Neural crest cell (in vitro differentiated cells): ENCODE measurements at places on chromosomes 3 and 15.

DNA sequence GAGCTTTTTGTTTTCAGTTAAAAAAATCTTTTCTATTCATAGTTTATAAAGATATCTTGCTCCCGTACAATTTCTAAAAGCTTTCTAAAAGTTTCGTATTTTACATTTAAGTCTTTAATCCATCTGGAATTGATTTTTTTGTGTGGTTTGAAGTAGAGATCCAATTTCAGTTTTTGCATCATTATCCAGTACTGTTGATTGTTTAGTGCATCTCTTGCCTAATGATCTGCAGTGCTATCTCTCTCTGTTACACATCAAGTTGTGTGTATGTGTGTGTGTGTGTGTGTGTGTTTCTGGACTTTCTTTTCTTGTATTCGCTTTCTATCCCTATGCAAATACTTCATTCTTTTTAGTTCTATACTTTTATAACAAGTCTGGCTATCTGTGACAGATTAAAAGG lies 605.8 kb upstream of the DPPA4 start:
- no peak for DNase-seq
- H3K36me3 ChIP-seq: no peaks in the 10 kb centered on the region
- H3K4me1 ChIP-seq: no peaks in the 10 kb centered on the region
- no peak overlapping the region for H3K27ac ChIP-seq

GRCh38 chr3:17755836-17756235 lies 13.4 kb upstream of the TBC1D5 start:
- H3K36me3 ChIP-seq: no peaks in the 10 kb centered on the region
- H3K27ac ChIP-seq: no peak overlapping the region
- no peak overlapping the region for H3K4me3 ChIP-seq
- H3K4me1 ChIP-seq: peaks cover 3% of the 10 kb centered on the region
- DNase-seq: no peak
- H3K27me3 ChIP-seq: no peaks in the 10 kb centered on the region

- no peaks in the 10 kb centered on the region for H3K4me1 ChIP-seq
- H3K27me3 ChIP-seq: no peaks in the 10 kb centered on the region
- H3K27ac ChIP-seq: no peak overlapping the region
- no peaks in the 10 kb centered on the region for H3K36me3 ChIP-seq
- H3K4me3 ChIP-seq: no peak overlapping the region
Measured at GRCh38 chr3:55044486-55044885, 116.6 kb upstream of the LRTM1 start.

DNA sequence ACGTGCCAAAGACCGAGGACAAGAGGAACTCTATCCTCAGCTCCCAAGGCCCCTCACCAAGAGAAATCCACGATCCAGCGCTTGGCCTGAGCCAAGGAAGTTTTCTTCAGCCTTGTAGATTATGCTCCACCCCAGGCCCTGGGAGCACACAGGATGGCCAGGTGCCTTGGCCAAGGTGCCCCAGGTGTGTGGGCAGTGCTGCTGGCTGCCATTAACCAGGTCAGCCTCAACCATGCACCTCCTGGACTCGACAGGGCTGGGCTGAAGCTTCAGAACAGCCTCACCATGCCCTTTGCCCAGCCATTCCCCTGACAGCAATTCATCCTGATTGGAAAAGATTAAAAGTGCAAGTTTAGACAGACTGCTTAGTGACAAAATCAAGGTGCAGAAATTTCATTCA lies 10.9 kb upstream of the MESP1 start:
- H3K36me3 ChIP-seq: no peaks in the 10 kb centered on the region
- H3K27ac ChIP-seq: no peak overlapping the region
- H3K4me1 ChIP-seq: no peaks in the 10 kb centered on the region
- DNase-seq: no peak

GRCh38 chr3:72133329-72134011 lies 348.5 kb upstream of the PROK2 start:
- H3K4me3 ChIP-seq: no peak overlapping the region
- peaks cover 5% of the 10 kb centered on the region for H3K27me3 ChIP-seq
- no peak overlapping the region for H3K27ac ChIP-seq
- H3K36me3 ChIP-seq: no peaks in the 10 kb centered on the region
- peaks cover 3% of the 10 kb centered on the region for H3K4me1 ChIP-seq

DNA sequence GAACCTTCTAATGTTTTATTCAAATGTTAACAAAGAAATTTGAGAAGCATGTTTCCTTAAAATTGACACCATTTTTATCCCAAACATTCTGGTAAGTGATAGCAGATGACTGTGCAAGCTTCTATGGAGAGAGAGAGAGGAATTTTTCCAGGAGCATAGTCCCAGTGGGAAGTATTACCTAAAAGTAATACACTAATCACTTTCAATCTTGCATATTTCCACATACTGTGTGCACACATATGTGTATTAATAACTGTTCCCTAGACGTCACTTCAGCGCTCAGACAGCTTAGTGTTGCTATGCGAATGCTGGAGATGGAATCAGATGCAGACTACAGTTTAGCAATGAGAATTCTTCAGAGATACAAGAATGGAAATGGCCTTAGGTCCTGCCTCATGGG lies 424.3 kb upstream of the TPRG1 start:
- H3K4me1 ChIP-seq: no peaks in the 10 kb centered on the region
- H3K27ac ChIP-seq: no peak overlapping the region
- H3K27me3 ChIP-seq: no peaks in the 10 kb centered on the region
- DNase-seq: no peak

DNA sequence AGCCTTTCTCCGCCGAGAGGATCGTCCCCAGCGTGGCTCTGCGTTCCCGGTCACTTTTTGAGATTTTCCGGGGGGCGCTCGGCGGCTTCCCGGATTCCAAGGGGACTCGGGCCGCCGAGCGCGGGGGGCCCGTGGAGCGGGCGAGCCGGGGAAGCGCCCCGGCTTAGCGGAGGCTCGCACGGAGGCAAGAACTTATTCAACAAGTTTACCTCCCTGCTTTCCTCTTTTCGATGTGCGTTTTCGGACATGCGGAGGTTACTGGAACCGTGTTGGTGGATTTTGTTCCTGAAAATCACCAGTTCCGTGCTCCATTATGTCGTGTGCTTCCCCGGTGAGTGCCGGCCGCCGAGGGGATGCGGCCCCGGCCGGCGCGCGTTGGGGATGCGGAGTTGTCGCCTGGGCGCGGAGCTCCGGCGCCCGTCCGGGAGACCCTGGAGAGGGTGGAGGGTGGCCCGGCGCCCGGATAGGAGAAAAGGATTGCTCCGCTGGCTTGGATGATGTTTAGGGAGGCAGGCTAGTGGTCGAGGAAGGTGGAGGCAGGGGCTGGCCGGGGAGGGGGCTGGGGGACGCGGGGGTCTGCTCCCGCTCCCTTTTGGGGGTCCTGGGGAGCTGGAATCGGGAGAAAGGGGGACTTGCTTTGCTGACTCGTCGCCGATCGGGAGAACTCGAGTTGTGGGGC lies 810 bp downstream of the PTPRG start:
- DNase-seq: peak; percentile 14
- H3K4me3 ChIP-seq: peak overlapping the region; percentile 99
- peak overlapping the region; percentile 87 for H3K27ac ChIP-seq
- H3K4me1 ChIP-seq: peaks cover 23% of the 10 kb centered on the region
- peaks cover 2% of the 10 kb centered on the region for H3K36me3 ChIP-seq

GRCh38 chr15:55917881-55918296 lies 75.5 kb downstream of the NEDD4 start:
- no peaks in the 10 kb centered on the region for H3K27me3 ChIP-seq
- peaks cover 3% of the 10 kb centered on the region for H3K36me3 ChIP-seq
- no peak overlapping the region for H3K4me3 ChIP-seq
- H3K4me1 ChIP-seq: peaks cover 17% of the 10 kb centered on the region

- no peak overlapping the region for H3K27ac ChIP-seq
- no peaks in the 10 kb centered on the region for H3K4me1 ChIP-seq
- DNase-seq: no peak
- H3K27me3 ChIP-seq: no peaks in the 10 kb centered on the region
- H3K4me3 ChIP-seq: no peak overlapping the region
Measured at GRCh38 chr3:189071446-189071845, 100.3 kb upstream of the TPRG1 start.

GRCh38 chr3:189137416-189137815 lies 34.4 kb upstream of the TPRG1 start:
- H3K27me3 ChIP-seq: peaks cover 2% of the 10 kb centered on the region
- H3K36me3 ChIP-seq: no peaks in the 10 kb centered on the region
- no peak overlapping the region for H3K27ac ChIP-seq

- no peak overlapping the region for H3K4me3 ChIP-seq
- H3K36me3 ChIP-seq: no peaks in the 10 kb centered on the region
- H3K27me3 ChIP-seq: peaks cover 30% of the 10 kb centered on the region
Measured at GRCh38 chr15:43285609-43286037, 18.9 kb upstream of the TGM5 start.

GRCh38 chr3:15556512-15556911 lies 35.0 kb upstream of the COLQ start:
- H3K4me1 ChIP-seq: peaks cover 6% of the 10 kb centered on the region
- H3K36me3 ChIP-seq: no peaks in the 10 kb centered on the region
- H3K27me3 ChIP-seq: no peaks in the 10 kb centered on the region

DNA sequence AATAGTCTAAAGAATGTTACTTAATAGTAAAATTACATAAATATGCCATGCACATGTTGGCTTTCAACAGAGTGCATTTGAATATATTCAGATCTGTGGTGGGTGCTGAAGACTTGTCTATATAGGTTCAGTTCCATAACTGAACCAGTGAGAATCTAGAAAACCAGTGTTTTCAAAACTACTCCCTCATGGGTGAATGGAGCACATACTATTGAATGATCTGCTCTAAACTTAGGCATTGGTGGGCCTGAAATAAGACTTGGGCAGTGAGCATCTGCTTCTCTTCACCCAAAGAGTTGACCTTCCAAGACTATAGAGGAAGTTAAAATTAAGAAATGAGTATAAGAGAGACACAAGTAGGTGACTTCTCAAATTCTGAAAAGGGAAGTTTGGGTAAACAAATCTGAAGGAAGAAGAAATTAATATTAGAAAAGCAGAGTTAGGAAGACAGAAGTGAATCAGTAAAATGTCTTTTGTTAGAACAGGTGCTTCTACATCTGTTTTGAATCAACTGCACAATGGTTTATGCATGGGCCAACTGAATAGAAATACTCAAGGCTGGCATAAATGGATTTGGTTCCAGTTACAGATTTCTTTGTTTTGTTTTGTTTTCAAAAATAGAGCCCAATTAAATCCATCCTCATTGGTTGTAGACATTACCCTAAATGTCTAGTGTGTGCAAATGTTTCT lies 19.3 kb downstream of the ALCAM start:
- no peaks in the 10 kb centered on the region for H3K4me1 ChIP-seq
- DNase-seq: no peak
- H3K36me3 ChIP-seq: peaks cover 5% of the 10 kb centered on the region
- no peaks in the 10 kb centered on the region for H3K27me3 ChIP-seq
